Sigmoid colon (tissue), 7 donors: ENCODE measurements at places on chromosomes 11 and 22. TPM values are rescaled to one million over a fixed set of nuclear protein-coding genes. Genes with fewer than 3 reads are reported as not detected.

- DNase-seq: no peak
- H3K4me3 ChIP-seq: no peak overlapping the region
- H3K36me3 ChIP-seq: no peaks in the 10 kb centered on the region
- H3K4me1 ChIP-seq: no peaks in the 10 kb centered on the region
Measured at GRCh38 chr11:34328632-34328910, 29.2 kb downstream of the ABTB2 start.

GRCh38 chr11:126443120-126443519 is 87.6 kb downstream of the ST3GAL4 start:
- H3K36me3 ChIP-seq: no peaks in the 10 kb centered on the region
- H3K4me3 ChIP-seq: no peak overlapping the region
- no peak for DNase-seq
- no peaks in the 10 kb centered on the region for H3K4me1 ChIP-seq
- no peaks in the 10 kb centered on the region for H3K27me3 ChIP-seq
- H3K27ac ChIP-seq: no peak overlapping the region

The RAG2 gene
- not detected for total RNA-seq

DNA sequence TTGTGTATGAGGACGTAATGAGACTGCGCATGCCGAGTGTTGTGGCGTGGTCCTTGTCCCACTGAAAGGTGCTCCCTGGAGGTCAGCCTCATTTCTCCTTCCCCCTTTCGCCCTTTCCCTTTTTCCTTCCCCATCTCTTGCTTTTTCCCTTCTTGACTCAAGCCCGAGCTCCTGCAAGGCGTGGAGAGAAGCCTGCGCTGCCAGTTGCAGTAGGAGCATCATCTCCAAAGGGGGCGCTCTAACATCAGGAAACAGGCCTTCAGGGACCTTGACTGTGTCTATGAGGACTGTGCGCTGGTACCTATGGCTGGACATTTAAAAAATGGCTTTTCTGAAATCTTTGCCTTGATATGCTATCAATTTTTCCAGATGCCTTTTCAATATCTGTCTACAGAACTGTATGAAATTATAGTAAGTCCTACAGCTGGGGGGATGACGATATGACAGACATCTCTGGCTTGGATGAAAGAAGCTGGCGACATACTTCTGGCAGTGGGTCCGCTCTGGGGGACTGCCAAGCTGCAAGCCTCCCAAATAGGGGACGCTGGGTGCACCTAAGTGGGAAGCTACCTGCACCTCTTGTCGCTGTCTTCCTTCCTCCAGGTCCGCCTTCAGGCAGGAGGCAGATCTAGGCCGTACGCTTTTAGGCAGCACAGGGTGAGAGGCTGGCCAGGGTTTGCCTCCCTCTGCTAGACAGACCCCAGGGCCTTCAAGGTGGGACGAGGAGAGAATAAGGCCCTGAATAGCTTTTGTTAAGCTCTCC is 96.5 kb downstream of the NXPE2 start:
- H3K27ac ChIP-seq: no peak overlapping the region
- no peaks in the 10 kb centered on the region for H3K27me3 ChIP-seq
- no peaks in the 10 kb centered on the region for H3K4me1 ChIP-seq
- H3K4me3 ChIP-seq: no peak overlapping the region
- DNase-seq: no peak
